LHCN-M2 (cell line): ENCODE measurements at places on chromosomes 7 and 10. TPM values are rescaled to one million over a fixed set of nuclear protein-coding genes. Genes with fewer than 3 reads are reported as not detected.

Gene GTPBP4
- 50.1 and 57.2 TPM in 2 replicates for total RNA-seq

Gene FXYD4
- not detected in 2 replicates for total RNA-seq

Gene HBP1
- 39.4 and 52.0 TPM in 2 replicates for total RNA-seq

Gene GSTO2
- total RNA-seq = 0.38 and 0.46 TPM in 2 replicates

Gene SLC39A12
- not detected in 2 replicates for total RNA-seq

Gene SPAM1
- not detected in 2 replicates for total RNA-seq

Gene KAZALD1
- 15.1 and 16.1 TPM in 2 replicates for total RNA-seq

Gene CCDC7
- 8.7 and 9.7 TPM in 2 replicates for total RNA-seq

Gene PHYHIPL
- total RNA-seq = 0.06 and 0.13 TPM in 2 replicates

Gene UCN3
- total RNA-seq = not detected in 2 replicates

Gene SDK1
- total RNA-seq = 7.2 and 8.3 TPM in 2 replicates

Gene INMT
- total RNA-seq = 1.4 and 1.7 TPM in 2 replicates

Gene SLK
- 44.1 and 51.4 TPM in 2 replicates for total RNA-seq

Gene SHH
- total RNA-seq = not detected in 2 replicates

Gene SPDYE5
- not detected in 2 replicates for total RNA-seq

Gene ST8SIA6
- 0.32 and 0.57 TPM in 2 replicates for total RNA-seq

Gene PCLO
- 0.19 and 0.57 TPM in 2 replicates for total RNA-seq

Gene PIK3CG
- total RNA-seq = not detected in 2 replicates

Gene ARL5B
- 8.7 and 10.3 TPM in 2 replicates for total RNA-seq

Gene CTAGE4
- total RNA-seq = 0.06 TPM in 1 of 2 replicates, not detected in the other

Gene UNCX
- not detected in 2 replicates for total RNA-seq

Gene PRRT4
- 0.80 TPM in 1 of 2 replicates, not detected in the other for total RNA-seq

Gene LIPK
- 0.17 TPM in 1 of 2 replicates, not detected in the other for total RNA-seq

Gene NKX6-2
- total RNA-seq = not detected in 2 replicates

Gene ERVW-1
- not detected in 2 replicates for total RNA-seq

Gene RAB19
- total RNA-seq = not detected in 2 replicates

Gene MMD2
- not detected in 2 replicates for total RNA-seq

Gene TMEM72
- not detected in 2 replicates for total RNA-seq

Gene TMEM213
- not detected in 2 replicates for total RNA-seq

Gene ITGB8
- 4.6 and 7.2 TPM in 2 replicates for total RNA-seq

Gene RSPH10B
- total RNA-seq = 0.06 and 0.11 TPM in 2 replicates

Gene ZNF239
- total RNA-seq = 4.1 and 4.9 TPM in 2 replicates

Gene TOMM7
- total RNA-seq = 80.2 and 85.7 TPM in 2 replicates

Gene NRG3
- not detected in 2 replicates for total RNA-seq

Gene STRIP2
- 100 and 104 TPM in 2 replicates for total RNA-seq

Gene CDK14
- 23.4 and 23.6 TPM in 2 replicates for total RNA-seq

Gene NHLRC2
- total RNA-seq = 18.5 and 19.2 TPM in 2 replicates

Gene FAM25G
- total RNA-seq = not detected in 2 replicates

Gene NDUFB8
- 133 and 183 TPM in 2 replicates for total RNA-seq

Gene PIP4K2A
- 31.3 and 33.3 TPM in 2 replicates for total RNA-seq

Gene CYP3A5
- total RNA-seq = not detected in 2 replicates

Gene TCTN3
- total RNA-seq = 43.2 and 52.8 TPM in 2 replicates

Gene MYOF
- 164 and 242 TPM in 2 replicates for total RNA-seq

Gene LAMB4
- total RNA-seq = not detected in 2 replicates

Gene AKR1C4
- total RNA-seq = not detected in 2 replicates

Gene TMEM196
- total RNA-seq = not detected in 2 replicates

Gene DPYSL4
- total RNA-seq = 21.9 and 22.4 TPM in 2 replicates

Gene SPDYE16
- total RNA-seq = not detected in 2 replicates

Gene GPR141
- not detected in 2 replicates for total RNA-seq

Gene SSBP1
- 314 and 326 TPM in 2 replicates for total RNA-seq

Gene EBLN1
- 0.26 TPM in 1 of 2 replicates, not detected in the other for total RNA-seq

Gene FAM221A
- 1.5 and 2.6 TPM in 2 replicates for total RNA-seq

Gene COL17A1
- total RNA-seq = 0.26 TPM in 1 of 2 replicates, not detected in the other

Gene CREB5
- 6.5 and 9.0 TPM in 2 replicates for total RNA-seq

Gene PPP1R17
- total RNA-seq = 0.06 TPM in 1 of 2 replicates, not detected in the other

Gene IDI2
- total RNA-seq = not detected in 2 replicates

Gene GIMAP8
- total RNA-seq = 0.06 TPM in 1 of 2 replicates, not detected in the other
